GM23248 (cell line): ENCODE measurements at places on chromosomes 6 and 20. TPM values are rescaled to one million over a fixed set of nuclear protein-coding genes. Genes with fewer than 3 reads are reported as not detected.

The VSX1 gene
- total RNA-seq, result not detected in 2 replicates

The SLX4IP gene
- 2.9 and 3.7 TPM in 2 replicates for total RNA-seq

DNA sequence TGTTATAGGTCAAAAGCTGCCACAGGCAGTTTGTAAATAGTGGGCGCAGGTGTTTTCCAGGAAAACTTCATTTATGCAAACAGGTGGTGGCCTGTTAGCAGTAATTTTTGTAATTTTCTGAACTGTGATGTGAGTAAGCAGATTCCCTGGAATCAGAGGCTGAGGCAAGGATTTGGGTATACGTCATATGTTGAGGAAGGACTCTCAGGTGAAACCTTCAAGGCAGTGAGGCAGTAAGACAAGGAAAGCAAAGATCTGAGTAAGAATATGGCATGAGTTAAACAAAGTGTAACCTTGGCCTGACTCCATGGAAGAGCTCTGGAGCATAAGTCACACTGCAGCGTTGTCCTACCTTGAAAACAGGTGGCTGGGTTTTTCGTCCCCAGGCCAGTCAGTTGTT is 291.1 kb upstream of the BTBD3 start:
- DNase-seq, result no peak

GRCh38 chr6:92715991-92716390 is 703.4 kb downstream of the EPHA7 start:
- no peak for DNase-seq

- DNase-seq, result no peak
These were observed 115.4 kb downstream of the SLX4IP start for GRCh38 chr20:10550204-10551118.

- DNase-seq, result peak; percentile 91
These were observed 135.7 kb downstream of the BCAS1 start for GRCh38 chr20:53934421-53935343.
